ENCODE measurements at places on chromosomes 16 and 17.

DNA sequence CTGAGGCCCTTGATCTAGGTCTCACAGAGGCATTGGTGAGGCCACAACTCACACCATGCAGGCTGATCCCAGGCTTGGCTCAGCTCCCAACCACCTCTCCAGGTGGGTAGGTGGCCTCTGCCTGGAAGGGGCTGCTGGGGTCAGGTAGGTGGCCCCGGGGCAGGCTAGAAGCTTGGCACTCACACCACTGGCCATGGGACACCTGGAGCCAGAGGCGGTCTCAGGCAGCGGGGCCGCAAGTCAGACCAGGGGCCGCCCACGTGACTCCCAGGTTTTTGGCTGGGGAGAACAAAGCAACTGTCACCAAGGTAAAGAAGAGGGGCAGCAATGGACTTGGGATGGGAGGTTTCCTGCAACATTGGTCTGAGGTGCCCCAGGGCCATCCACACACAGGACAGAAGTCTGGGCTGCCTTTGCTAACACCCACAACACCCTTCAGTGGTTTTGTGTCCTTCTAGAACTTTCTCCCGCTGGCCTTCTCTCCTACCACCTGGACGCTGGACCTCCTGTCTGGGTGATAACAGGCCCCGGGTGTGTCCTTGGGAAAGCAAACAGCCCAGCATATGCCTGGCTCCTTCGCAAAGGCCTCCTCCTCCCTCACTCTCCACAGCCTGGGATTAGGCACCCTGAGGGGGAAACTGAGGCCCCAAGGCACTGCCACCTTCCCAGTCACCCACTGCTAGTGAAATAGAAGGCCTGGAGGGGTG lies 16.4 kb downstream of the C16orf74 start:
- no peak for DNase-seq

DNA sequence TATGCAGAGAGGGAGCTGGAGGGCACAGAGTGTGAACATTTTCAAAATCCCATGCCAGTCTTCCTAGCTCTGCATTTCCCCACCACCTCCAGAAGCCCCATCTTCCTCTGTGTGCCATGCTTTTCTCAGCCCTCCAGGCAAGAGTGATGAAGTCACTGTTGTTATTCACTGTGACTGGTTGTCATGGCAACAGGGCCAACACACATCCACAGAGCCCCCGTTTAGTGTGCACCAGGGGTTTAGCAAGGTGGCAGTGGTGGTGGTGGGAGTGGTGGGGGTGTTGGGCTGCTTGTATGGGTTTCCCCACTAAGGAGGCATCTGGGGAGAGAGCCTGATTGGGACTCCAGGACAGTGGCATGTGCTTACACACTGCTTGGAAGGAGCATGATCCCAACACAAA lies 309.9 kb upstream of the ASIC2 start:
- DNase-seq = no peak

DNA sequence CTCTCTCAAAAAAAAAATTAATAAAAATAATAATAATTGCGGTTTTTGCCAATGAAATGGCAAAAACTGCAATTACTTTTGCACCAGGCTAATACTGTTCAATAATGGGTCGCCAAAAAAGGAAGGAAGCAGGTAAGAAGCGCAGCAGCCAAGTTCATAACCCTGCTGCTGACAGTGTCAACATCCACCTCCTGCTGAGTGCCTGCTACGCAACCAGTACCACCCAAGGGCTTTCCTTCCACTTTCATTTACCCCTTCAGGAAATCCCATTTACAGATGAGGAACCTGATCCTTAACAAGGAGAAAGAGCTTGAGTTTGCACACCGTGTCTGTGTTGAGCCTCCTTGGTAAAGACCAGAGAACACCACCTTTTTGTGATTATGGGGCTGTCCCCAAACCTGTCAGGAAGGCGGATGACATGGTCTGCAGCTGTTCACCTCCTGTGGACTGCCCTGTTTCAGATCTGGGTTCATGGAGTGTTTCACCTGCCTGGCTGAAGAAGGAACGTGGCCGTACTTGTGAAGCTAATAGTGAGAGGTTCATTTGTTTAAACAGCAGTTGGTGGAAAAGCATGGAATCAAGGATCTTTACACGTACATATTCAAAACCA lies 378.0 kb downstream of the SLC39A11 start:
- no peak for DNase-seq

DNA sequence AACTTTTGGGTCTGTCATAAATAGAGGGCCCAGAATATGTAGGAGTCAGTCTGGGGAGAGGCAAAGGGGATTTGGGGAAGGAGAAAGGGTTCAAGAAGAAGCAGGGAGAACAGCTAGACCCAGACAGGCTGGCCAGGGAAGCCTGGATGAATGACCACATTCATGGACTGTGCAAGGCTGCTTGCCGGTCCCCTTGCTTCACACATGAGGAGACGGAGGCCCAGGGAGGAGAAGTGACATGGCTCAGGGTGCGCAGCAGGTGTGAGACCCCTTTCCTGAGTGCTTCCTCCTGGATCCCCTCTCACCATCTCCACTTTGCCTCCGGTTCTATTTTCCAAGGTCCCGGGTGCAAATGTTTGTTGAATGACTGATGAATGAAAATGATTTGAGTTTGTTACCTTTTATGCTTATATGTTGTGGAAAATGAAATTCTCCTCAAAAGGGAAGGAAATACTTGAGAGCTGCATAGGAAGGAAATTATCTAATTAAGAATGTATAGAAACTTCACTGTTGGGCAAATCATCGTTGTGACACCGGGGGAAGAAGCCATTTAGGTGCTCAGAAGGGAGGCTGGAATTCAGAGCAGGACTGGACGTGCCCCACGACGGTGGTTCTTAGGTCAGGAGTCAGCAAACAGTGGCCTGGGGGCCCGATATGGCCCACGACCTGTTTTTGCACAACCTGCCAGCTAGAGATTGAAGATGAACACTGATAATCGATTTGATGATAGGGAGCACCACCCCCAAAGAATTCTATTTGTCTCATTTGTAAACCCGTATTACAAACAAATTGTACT lies 559 bp downstream of the ITGAM start:
- DNase-seq = no peak

DNA sequence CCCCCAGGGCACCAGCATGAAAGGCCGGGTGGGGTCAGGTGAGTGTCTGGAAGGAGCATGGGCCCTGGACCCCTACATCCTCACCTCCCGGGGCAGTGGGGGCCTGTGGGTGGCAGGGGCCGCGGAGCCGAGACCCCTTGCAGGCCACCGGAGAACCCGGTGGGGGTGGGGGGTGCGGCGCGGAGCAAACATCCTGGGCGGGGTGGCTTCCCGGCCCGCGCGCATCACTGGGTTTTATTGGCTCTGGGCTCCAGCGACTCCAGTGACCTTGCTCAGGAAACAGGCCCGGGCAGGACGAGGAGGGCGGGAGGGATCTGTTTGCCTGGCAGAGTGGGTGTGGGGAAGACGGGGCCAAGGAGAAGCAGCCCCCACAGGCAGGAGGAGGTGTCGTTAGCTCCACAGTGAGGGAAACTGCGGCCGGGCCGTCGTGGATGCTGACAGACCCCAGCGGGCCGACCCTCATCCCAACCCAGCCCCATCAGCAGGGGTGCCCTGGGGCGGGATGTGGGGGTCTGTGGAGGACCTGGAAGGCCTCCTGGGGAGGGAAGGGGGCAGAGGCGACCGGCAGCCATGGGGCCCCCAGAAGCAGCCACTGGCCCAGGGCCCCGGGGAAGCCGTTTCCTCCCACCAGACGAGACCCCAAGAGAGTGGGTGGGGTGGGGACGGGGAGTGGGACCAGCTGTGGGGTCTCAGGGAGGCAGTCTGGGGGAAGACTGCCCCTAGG lies 10.6 kb downstream of the SSTR5 start:
- peak; percentile 64 for DNase-seq

DNA sequence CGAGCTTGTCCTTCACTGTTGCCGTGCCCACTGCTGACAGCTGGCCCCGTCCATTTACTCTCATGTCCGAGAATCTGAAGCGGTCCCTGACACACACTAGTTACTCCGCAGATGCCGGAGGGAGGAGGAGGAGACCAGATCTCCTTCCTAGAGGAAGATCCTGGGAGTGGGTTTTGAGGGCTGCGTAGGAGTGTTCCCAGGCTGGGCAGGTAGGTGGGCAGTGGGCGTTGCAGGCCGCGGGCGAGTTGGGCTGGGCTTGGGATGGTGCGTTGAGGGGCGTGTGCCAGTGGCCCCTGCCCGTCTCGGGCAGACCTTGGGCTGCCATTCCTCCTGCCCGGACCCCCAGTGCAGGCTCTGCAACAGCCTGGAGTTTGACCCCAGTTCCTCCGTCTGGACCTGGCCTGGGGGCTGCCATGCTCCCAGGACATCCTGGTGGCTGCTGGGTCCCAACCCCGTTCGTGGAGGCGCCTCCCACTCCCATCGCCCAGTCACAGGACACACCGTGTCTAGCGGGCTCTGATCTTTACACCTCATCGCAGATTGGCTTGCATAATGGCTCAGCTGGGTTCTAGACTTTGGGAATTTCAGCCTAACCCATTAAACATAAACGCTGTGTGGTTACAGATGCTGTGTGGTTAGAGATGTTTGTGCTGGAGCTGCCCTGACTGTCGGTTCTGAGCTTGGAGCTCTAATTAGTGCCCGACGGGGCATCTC lies 22.8 kb downstream of the CACNA1H start:
- DNase-seq = no peak

DNA sequence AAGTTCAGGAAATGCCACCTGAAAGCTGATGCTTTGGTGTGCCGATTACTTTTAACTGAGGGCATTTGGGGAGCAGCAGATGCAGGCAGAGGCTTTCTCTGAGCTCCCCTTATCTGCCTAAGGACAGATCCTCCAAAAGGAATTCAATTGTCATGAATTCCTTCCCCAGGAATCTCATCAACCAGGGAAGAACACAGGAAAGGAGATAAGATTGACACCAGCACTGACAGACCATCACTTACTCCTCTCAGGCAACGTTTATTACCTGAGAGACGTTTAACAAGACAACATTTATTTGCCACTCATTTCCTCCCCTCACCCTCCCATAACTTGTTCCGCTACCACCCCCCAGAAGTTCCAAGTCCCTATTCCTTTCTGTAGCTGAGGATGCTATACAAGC lies 17.6 kb upstream of the CDRT4 start:
- no peak for DNase-seq

DNA sequence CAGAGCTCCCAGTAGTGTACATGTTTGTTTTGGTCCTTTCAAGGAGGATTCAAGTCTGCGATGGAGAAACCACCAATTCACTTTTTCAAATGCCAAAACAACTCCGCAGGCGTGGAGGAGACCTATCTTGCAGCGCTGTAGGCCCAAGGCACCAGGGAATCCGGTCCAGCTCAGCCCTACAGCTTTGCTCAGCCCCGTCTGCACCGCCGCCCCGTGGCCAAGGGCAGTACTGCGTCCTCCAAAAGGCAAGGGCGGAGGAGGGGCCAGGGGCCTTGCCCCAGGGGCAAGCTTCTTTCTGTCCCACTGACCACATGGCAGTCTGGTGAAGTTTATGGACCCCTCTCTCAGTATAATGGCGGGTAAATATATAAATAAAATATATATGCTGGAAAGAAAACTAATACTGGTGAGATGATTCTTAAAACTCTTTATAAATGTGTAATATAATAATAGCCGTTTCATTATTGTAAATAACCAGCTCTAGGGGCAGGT lies 709 bp upstream of the CD300LG start:
- peak; percentile 82 for DNase-seq

- DNase-seq = no peak
Measured at GRCh38 chr16:58099097-58099955, 29.9 kb downstream of the CFAP20 start.

GRCh38 chr17:40563220-40564052 lies 1.8 kb downstream of the CCR7 start:
- DNase-seq = no peak

- DNase-seq = no peak
Measured at GRCh38 chr16:53457670-53458069, 23.4 kb downstream of the RBL2 start.

DNA sequence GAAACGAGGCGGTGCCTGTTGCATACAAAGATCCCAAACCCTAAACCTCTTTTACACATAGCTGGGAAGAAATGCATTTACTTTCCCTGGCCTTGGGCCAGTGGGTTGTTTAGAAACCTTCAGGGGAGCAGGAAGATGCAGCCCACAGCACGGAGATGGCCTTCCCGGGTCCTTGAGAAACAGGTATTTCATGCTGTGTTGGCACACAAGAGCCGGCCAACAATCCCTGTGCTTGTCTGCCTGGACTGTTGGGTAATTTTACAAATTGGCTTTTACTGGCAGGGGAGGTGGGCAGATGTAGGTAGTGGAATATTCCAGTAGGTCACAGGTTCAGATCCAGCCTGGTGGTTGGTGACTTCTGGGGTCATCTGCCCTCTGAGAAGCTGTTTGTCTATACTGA lies 148.0 kb downstream of the FOXL1 start:
- no peak for DNase-seq

DNA sequence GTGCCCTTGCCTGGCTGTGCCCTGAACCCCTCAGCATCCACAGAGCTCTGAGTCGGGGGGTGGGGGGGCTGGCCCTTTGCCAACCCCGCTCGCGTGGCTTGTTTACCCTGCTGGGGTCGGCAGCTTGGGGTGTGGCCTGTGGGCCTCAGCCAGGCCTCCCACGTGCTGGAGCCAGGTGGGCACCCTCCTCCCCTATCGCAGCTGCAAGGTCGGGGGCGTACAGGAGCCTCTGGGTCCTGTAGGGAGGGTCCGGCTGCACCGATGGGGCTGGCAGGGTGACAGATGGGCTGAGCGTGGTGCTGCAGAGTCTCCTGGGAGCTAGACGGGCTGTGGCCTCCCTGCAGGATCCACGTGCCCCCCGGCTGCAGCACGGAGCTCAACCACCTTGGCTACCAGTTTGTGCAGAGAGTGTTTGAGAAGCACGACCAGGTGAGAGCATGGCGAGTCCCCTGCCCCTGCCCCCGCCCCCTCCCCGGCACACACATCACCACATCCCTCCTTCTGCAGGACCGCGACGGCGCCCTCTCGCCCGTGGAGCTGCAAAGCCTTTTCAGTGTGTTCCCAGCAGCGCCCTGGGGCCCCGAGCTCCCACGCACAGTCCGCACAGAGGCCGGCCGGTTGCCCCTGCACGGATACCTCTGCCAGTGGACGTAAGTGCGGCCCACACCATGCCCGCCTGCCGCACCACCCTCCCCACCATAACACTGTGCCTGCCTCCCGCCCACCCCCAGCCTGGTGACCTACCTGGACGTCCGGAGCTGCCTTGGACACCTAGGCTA lies 3.6 kb downstream of the RHOT2 start:
- DNase-seq = no peak

DNA sequence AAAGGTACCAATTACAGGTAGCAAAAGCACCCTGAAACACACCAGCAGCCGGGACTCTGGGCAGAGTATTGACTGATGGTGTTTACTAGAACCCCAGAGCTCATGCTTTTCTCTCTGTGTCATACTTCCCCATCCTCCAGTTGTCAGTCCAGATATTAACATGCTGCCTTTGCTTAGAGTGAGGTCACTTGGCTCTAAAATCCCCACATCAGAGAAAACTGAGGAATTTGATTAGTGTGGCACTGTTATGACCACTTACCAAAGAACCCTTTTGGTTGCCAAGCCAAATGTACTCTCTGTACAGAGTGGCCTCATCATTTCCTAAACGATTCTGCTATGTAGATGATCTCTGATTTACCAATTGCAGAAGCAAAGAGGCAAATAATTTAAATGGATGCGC lies 80.4 kb downstream of the ABCC12 start:
- no peak for DNase-seq

DNA sequence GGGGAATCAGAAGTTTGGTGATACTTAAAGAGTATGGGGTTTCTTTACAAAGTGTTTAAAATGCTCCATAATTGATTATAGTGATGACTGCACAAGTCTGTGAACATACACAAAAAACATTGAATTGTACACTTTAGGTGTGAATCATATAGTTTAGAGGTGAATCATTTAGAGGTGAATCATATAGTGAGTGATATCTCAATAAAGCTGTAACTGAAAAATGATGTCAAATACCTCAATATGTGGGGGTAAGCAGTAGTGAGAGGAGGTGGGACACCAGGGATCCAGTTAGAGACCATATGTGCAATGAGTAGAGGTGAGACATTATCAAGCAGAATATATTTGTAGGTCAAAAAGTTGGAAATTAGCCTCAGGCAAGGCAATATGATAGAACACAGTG lies 264.5 kb downstream of the PMP22 start:
- DNase-seq = peak; percentile 15
